ENCODE measurements at places on chromosomes 4 and X. TPM values are rescaled to one million over a fixed set of nuclear protein-coding genes. Genes with fewer than 3 reads are reported as not detected.

DNA sequence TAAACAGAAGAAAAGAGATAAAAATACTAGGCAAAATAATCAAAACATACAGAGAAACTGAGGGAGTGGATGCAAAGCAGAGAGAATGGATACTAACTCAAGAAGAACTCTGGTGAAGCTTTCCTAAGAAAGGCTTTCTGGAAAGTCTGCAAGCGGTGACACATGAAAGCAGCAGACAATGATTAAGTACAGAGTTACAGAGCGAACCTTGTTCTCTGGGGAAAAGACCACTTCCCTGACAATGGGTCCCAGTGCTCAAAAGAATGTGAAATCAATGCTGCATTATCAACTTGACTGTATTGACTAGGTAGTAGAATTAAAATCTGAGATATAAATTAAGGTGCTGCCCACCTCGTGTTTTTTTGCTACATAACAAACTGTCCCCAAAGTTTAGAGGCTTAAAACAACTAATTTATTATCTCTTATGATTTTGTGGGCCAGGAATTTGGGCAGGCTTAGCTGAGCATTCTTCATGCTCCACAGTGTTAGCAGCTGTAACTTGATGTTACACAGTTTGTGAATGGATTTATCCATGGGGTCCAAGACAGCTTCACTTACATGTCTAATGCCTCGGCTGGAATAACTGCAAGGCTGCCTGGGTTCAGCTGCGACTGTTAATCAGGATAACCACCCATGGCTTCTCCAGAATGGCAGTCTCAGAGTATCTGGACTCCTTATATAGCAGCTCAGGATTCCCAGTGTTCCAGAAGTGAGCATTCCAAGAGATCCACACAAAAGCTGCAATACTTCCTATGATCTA, 106.9 kb upstream of the INPP4B start:
- no peak for DNase-seq
- H3K27ac ChIP-seq: no peak overlapping the region
- H3K4me1 ChIP-seq: no peaks in the 10 kb centered on the region
- H3K27me3 ChIP-seq: no peaks in the 10 kb centered on the region
- H3K4me3 ChIP-seq: no peak overlapping the region
- H3K36me3 ChIP-seq: no peaks in the 10 kb centered on the region

- peak overlapping the region; percentile 87 for H3K4me3 ChIP-seq
- H3K36me3 ChIP-seq: no peaks in the 10 kb centered on the region
- H3K4me1 ChIP-seq: peaks cover 13% of the 10 kb centered on the region
- peak overlapping the region; percentile 55 for H3K27ac ChIP-seq
These were observed 2.8 kb downstream of the ANKRD37 start for GRCh38 chr4:185399466-185399865.

GRCh38 chrX:123184219-123184865, at the start of gene GRIA3:
Gene GRIA3, plus strand, starts transcription at chrX:123184278. Its CDS starts 258 bp downstream, at chrX:123184536.
- H3K4me3 ChIP-seq: peak within 1 kb of the TSS; percentile 68
- no peak for DNase-seq
- H3K36me3 ChIP-seq: no peaks in the 10 kb centered on the region
- H3K27ac ChIP-seq: peak within 1 kb of the TSS; percentile 27
- no peaks in the 10 kb centered on the region for H3K27me3 ChIP-seq

GRCh38 chr4:15778289-15779241, at the start of gene CD38:
Gene CD38, plus strand, starts transcription at chr4:15778328. Its CDS starts 87 bp downstream, at chr4:15778415.
- no peak for DNase-seq
- H3K36me3 ChIP-seq: no peaks in the 10 kb centered on the region
- peak within 1 kb of the TSS; percentile 54 for H3K27ac ChIP-seq
- H3K4me3 ChIP-seq: peak within 1 kb of the TSS; percentile 78
- no peaks in the 10 kb centered on the region for H3K27me3 ChIP-seq
- H3K4me1 ChIP-seq: no peaks in the 10 kb centered on the region

DNA sequence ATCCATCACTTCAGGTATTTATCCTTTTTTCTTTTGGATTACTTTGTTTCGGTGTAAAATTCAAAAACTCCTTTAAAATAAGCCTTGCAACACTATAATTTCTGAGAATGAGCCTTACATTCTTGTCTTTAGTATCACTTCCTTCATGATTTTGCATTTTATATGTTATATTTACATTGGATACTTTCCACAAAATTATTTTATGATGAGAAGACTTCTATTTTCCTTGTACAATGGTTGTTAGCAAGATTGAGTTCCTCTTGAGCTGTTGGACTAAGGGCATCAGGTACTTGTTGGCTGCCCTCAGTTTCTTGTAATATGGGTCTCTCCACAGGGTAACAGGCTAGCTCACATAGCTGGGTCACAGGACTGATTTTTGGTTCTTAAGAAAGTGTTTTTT, 22.7 kb upstream of the HPGDS start:
- H3K27ac ChIP-seq: no peak overlapping the region
- H3K4me1 ChIP-seq: no peaks in the 10 kb centered on the region
- H3K27me3 ChIP-seq: no peaks in the 10 kb centered on the region
- H3K36me3 ChIP-seq: no peaks in the 10 kb centered on the region
- DNase-seq: no peak

GRCh38 chr4:54842656-54843055, 184.9 kb downstream of the KIT start:
- no peak overlapping the region for H3K4me3 ChIP-seq
- H3K27ac ChIP-seq: no peak overlapping the region
- no peak for DNase-seq

DNA sequence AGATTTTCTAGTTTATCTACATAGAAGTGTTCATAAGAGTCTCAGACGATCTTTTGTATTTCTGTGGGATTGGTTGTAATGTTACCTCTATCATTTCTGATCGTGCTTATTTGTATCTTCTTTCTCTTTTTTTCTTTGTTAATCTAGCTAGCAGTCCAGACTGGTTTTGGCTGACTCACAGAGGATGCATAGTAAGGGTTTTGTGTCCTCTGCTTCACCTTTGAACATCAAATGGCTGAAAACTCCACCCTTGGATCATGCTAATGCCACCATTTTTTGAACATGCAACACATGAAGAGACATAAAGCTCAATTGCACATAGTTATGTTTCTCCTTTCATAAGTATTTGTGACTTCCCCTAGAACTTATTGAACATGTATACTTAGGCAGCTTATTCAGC, 22.8 kb downstream of the TMPRSS11A start:
- no peaks in the 10 kb centered on the region for H3K36me3 ChIP-seq
- no peaks in the 10 kb centered on the region for H3K4me1 ChIP-seq
- no peaks in the 10 kb centered on the region for H3K27me3 ChIP-seq
- no peak overlapping the region for H3K27ac ChIP-seq

GRCh38 chr4:7108660-7109059, 40.8 kb upstream of the GRPEL1 start:
- no peak overlapping the region for H3K4me3 ChIP-seq
- no peak for DNase-seq
- H3K36me3 ChIP-seq: no peaks in the 10 kb centered on the region

GRCh38 chrX:69237236-69237635, 72.0 kb upstream of the PJA1 start:
- no peak overlapping the region for H3K4me3 ChIP-seq
- H3K27me3 ChIP-seq: no peaks in the 10 kb centered on the region
- no peak overlapping the region for H3K27ac ChIP-seq
- no peaks in the 10 kb centered on the region for H3K36me3 ChIP-seq
- DNase-seq: no peak
- H3K4me1 ChIP-seq: no peaks in the 10 kb centered on the region

- H3K27ac ChIP-seq: no peak overlapping the region
- DNase-seq: no peak
- no peak overlapping the region for H3K4me3 ChIP-seq
- H3K36me3 ChIP-seq: no peaks in the 10 kb centered on the region
- no peaks in the 10 kb centered on the region for H3K27me3 ChIP-seq
These were observed 156.2 kb upstream of the SLC7A11 start for GRCh38 chr4:138398322-138398721.

DNA sequence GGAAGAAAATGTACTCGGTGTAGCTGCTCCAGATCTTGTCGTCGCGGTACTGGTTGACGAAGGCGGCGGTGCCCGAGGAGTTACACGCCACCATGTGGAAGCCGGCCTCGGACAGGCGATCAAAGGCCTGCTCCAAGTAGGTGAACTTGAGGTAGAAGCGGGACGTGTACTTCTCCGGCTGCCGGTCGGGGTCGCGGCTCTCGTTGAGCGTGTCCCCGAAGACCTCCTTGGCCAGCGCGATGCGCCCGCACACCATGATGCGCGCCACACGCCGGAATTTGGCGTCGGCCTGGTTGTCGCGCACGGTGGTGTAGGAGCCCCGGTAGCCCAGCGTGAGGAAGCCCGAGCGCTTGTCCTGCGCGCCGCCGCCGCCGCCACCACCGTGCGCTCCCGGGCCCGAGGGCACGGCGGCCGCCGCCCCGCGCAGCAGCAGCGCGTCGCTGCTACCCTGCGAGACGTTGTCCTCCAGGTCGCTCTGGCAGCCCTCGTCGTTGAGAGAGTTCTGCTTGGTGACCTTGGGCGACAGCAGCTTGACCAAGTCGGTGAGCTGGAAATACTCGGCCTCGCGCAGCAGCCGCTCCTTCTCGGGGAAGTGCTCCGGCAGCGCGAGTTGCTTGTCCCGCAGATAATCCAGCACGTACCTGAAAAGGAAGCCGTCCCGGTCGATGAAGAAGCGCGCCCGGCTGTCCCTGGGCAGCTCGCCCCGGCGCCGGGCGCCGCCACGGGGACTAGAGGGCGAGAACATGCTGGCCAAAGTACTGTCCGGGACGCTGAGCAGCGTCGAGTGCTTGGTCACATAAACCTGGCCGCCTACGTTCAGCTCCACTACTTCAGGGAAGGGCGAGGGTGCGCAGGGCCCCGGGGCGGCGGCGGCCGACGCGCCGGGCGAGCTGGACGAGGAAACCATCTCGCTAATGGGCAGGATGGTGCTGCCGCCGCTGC, 775 bp downstream of the KCTD8 start:
- no peak for DNase-seq
- H3K4me3 ChIP-seq: peak overlapping the region; percentile 58
- H3K27me3 ChIP-seq: peaks cover 5% of the 10 kb centered on the region
- H3K36me3 ChIP-seq: no peaks in the 10 kb centered on the region
- H3K27ac ChIP-seq: peak overlapping the region; percentile 55
- no peaks in the 10 kb centered on the region for H3K4me1 ChIP-seq

DNA sequence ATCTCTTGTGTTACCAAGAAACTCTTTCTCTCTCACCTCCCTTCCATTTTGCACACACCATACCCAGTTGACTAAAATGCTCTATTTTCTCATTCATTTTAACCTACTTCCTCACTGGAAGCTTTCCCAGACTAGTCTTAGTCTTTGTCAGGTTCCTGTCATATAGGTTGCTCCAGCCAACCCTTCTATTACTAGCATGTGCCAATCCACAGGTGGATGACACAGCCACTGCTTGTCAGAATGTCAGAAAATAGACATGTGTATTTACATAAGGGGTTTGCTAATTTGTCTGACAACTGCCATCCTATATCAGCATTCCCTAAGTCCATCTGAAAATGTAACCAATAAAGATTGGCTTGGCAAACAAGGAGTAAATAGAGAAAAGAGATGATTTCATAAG, 239.2 kb upstream of the SMIM31 start:
- no peak for DNase-seq
- H3K4me1 ChIP-seq: no peaks in the 10 kb centered on the region
- no peaks in the 10 kb centered on the region for H3K27me3 ChIP-seq
- H3K36me3 ChIP-seq: no peaks in the 10 kb centered on the region

DNA sequence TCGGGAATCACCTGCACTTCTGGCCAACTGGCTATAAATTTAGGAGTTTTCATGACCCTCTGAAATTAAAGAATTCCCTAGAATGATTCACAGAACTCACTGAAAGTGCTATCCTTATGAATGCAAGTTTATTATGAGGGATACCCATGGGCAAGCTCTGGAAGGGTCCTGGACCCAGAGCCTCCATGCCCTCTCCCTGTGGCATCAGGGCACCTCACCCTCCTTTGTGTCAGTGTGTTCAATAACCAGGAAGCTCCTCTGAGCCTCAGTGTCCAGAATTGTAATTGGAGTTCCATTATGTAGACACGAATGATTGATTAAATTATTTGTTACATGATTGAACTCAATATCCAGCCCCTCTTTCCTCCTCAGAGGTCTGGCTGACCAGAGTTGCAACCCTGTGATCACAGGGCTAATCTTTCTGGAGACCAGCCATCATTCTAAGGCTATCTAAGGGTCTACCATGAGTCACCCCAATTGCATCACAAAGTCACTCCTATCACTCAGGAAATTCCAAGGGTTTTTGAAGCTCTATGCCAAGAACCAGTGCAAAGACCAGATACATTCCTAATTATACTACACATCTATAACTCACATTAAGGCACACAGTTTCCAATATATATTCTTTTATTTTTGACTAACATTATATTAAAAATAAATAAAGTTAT, 8.9 kb downstream of the ANXA3 start:
- no peak overlapping the region for H3K4me3 ChIP-seq
- DNase-seq: no peak
- no peak overlapping the region for H3K27ac ChIP-seq
- H3K36me3 ChIP-seq: no peaks in the 10 kb centered on the region
- H3K4me1 ChIP-seq: peaks cover 4% of the 10 kb centered on the region

DNA sequence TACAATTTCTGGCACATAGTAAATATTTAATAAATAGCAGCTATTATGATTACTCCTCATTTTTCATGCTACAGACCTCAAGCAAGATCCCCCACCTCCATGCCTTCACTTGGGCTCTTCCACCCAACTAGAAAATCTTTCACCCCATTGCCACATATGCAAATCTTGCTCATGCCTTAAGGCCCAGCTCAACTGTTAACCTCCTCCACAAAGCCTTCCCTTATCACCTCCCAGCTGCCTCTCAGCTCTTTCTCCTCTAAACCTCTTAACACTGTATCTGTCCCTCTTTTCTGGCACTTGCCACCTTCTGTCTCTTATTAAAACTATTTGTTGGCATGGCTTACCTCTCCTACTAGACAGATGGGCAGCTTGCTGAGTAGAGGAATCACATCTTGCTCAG, 51.5 kb downstream of the PJA1 start:
- H3K27ac ChIP-seq: no peak overlapping the region
- no peaks in the 10 kb centered on the region for H3K4me1 ChIP-seq
- DNase-seq: no peak

Gene SHISA3
- total RNA-seq: 23.6 TPM

Gene VEGFC
- 18.6 TPM for total RNA-seq

Gene IL13RA2
- 2.6 TPM for total RNA-seq

Gene IRF2
- 39.6 TPM for total RNA-seq

Gene GRIA2
- total RNA-seq: 3.0 TPM

Gene GCNA
- 0.96 TPM for total RNA-seq

Gene PAGE4
- total RNA-seq: not detected

Gene PROM1
- 7.2 TPM for total RNA-seq

Gene PPP1R2C
- not detected for total RNA-seq
